Thoracic aorta (tissue), 2 donors: ENCODE measurements at places on chromosomes 16 and 17. TPM values are rescaled to one million over a fixed set of nuclear protein-coding genes. Genes with fewer than 3 reads are reported as not detected.

DNA sequence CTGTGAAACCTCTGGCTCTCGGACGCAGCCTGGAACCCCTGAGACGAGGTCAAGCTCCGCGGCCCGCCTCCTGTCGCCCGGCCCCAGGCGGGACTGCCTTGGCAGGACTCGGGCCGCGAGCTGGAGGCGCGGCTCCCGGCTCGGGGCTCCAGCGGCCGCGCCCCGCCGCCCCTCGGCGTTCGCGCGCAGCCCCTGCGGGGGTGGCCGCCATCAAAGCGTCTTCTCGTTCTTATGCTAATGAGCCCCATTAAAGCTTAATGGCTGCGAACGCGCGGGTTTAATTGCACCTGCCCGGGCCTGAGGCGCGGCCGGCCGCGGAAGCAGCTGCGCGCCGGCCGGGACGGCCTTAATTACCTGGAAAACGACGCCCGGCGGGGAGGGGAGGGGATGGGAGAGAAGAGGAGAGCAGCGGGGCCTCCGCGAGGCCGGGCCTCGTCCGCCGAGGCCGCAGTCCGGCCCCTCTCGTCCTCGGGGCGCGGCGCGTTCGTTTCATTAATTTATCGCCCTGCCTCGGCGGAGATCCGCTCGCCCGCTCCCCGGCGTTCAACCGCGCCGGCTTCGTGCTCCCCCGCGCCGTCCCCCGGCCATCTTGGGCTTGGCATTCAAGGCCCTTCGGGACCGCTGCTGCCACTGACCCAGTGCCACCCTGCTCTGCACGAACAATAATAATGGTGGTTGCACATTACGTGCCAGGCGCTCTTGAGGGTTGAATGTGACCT, 19.2 kb downstream of the RAI1 start:
- H3K4me3 ChIP-seq, result peak overlapping the region; percentile 67
- no peaks in the 10 kb centered on the region for H3K27me3 ChIP-seq

GRCh38 chr16:69396187-69397061, 10.6 kb upstream of the TERF2 start:
- no peaks in the 10 kb centered on the region for H3K36me3 ChIP-seq
- peak overlapping the region; percentile 10 for H3K4me3 ChIP-seq
- no peaks in the 10 kb centered on the region for H3K27me3 ChIP-seq
- H3K4me1 ChIP-seq, result peaks cover 22% of the 10 kb centered on the region
- peak overlapping the region; percentile 66 for H3K27ac ChIP-seq

GRCh38 chr16:77613095-77613494, 109.2 kb upstream of the NUDT7 start:
- no peak overlapping the region for H3K4me3 ChIP-seq
- H3K4me1 ChIP-seq, result peaks cover 10% of the 10 kb centered on the region
- no peaks in the 10 kb centered on the region for H3K36me3 ChIP-seq
- H3K27ac ChIP-seq, result no peak overlapping the region
- no peak for DNase-seq
- H3K27me3 ChIP-seq, result no peaks in the 10 kb centered on the region

DNA sequence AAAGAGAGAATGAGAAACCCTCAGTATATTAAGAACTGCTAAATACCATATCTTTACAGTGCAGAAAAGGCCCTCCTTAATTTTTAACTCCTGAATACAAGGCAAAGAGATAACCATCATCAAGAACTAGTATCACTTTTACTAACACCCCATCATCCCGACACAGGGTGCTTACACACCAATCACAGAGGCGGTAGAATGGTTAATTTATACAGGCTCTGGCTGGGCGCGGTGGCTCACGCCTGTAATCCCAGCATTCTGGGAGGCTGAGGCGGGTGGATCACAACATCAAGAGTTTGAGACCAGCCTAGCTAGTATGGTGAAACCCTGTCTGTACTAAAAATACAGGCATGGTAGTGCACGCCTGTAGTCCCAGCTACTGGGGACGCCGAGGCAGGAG, 4.2 kb downstream of the PSMD12 start:
- no peak for DNase-seq
- no peak overlapping the region for H3K27ac ChIP-seq
- H3K4me3 ChIP-seq, result no peak overlapping the region
- peaks cover 50% of the 10 kb centered on the region for H3K4me1 ChIP-seq
- peaks cover under 1% of the 10 kb centered on the region for H3K36me3 ChIP-seq

GRCh38 chr17:66904760-66905624, 59.5 kb upstream of the CACNG4 start:
- H3K27ac ChIP-seq, result peak overlapping the region; percentile 3
- H3K27me3 ChIP-seq, result no peaks in the 10 kb centered on the region
- no peaks in the 10 kb centered on the region for H3K4me1 ChIP-seq
- no peaks in the 10 kb centered on the region for H3K36me3 ChIP-seq

- H3K27me3 ChIP-seq, result no peaks in the 10 kb centered on the region
- peaks cover 36% of the 10 kb centered on the region for H3K4me1 ChIP-seq
- DNase-seq, result peak; percentile 48
- H3K4me3 ChIP-seq, result peak overlapping the region; percentile 6
These were observed 65.5 kb upstream of the CREBBP start for GRCh38 chr16:3945751-3946603.

GRCh38 chr16:82761858-82762257, 135.1 kb downstream of the CDH13 start:
- no peak for DNase-seq
- no peaks in the 10 kb centered on the region for H3K27me3 ChIP-seq
- H3K4me3 ChIP-seq, result peak overlapping the region; percentile 56

DNA sequence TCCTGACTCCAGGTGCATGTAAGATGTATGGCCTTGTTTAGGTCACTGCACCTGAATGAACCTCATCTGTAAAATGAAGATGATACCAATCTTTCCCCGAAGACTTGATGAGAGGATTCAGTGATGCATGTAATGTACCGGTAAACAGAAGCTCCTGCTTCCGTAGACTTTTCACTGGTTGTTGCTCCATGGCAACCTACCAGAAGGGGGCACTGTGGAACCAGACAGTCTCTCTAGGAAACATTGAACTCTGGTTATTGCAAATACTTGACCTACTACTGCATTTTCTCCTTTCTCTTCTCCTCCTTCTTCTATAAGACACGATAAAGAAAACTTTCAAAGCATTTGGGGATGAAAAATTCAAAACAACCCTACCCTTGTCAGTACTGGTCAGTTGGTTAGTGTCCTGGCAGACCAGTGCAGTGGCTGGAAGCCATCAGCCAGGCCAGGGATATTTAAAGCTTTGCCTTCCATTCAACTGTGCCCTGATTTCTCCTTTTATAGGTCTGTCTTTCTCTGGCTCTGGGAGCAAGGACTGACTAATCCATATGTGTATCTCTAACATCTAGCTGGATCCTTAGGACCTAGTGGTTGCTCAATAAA, 667.4 kb upstream of the SALL1 start:
- no peaks in the 10 kb centered on the region for H3K27me3 ChIP-seq
- no peak overlapping the region for H3K4me3 ChIP-seq
- no peak for DNase-seq
- H3K4me1 ChIP-seq, result no peaks in the 10 kb centered on the region
- H3K27ac ChIP-seq, result no peak overlapping the region

DNA sequence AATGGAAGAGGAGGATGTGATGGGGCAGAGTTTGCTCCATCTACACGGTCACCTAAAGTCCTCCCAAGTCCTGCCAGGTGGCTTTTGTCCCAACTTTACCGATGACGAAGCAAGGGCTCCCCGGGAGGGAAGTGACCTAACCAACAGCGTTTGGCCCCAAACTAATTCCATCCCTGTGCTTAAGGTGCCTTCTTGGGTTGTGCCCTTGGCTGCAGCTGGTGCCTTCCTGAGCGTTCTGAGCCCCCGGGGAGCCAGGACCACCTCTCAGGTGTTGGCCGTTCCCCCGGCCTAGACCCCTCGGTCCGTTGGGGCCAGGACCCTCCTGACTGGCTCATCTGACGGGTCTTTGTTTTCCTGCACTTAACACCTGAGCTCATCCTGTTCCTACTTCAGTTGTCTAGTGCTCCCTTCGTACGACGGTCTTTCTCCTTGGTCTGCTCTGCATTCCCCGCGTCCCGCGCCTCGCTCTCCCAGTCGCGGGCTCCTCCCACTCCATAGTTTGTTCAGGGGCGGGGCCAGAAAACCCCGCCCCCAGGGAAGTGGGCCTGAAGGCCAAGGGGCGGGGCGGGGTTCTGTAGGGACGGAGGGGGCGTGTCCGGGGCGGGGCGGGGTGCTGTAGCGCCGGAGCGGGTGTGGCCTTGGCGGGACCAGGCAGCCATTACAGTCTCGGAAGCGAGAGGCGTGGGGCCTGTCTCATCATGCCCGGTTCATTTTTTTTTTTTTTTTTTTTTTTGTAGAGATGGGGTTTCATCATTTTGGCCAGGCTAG, 822 bp upstream of the ZSCAN10 start:
- DNase-seq, result peak; percentile 65
- H3K36me3 ChIP-seq, result no peaks in the 10 kb centered on the region
- peaks cover 6% of the 10 kb centered on the region for H3K4me1 ChIP-seq
- no peak overlapping the region for H3K27ac ChIP-seq
- H3K27me3 ChIP-seq, result peaks cover 5% of the 10 kb centered on the region
- peak overlapping the region; percentile 62 for H3K4me3 ChIP-seq

DNA sequence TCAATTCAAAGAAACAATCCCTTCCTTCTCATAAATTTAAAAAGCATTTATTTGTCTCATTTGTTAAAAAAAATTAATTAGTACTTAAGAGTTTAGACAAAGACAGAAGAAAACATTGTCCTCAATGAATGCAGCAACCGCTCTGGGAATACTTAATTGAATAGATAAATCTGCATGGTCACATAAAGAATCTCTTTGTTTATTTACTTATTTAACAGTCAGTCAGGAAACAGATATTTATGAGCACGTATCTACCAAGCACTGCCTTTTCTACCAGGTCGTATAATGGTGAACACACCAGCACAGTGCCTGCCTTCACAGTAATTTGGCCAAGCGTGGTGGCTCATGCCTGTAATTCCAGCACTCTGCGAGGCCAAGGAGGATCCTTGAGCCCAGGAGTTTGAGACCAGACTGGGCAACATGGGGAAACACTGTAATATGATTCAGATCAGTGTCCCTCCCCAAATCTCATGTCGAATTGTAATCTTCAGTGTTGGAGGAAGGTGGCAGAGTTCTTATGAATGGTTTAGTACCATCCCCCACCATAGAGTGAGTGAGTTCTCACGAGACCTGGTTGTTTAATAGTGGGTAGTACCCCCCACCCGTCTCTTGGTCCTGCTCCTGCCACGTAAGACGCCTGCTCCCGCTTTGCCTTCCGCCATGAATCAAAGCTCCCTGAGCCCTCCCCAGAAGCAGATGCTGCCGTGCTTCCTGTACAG, 8.1 kb downstream of the WIPI1 start:
- no peak for DNase-seq
- H3K36me3 ChIP-seq, result peaks cover 34% of the 10 kb centered on the region
- H3K27ac ChIP-seq, result no peak overlapping the region
- no peak overlapping the region for H3K4me3 ChIP-seq
- no peaks in the 10 kb centered on the region for H3K27me3 ChIP-seq
- no peaks in the 10 kb centered on the region for H3K4me1 ChIP-seq

DNA sequence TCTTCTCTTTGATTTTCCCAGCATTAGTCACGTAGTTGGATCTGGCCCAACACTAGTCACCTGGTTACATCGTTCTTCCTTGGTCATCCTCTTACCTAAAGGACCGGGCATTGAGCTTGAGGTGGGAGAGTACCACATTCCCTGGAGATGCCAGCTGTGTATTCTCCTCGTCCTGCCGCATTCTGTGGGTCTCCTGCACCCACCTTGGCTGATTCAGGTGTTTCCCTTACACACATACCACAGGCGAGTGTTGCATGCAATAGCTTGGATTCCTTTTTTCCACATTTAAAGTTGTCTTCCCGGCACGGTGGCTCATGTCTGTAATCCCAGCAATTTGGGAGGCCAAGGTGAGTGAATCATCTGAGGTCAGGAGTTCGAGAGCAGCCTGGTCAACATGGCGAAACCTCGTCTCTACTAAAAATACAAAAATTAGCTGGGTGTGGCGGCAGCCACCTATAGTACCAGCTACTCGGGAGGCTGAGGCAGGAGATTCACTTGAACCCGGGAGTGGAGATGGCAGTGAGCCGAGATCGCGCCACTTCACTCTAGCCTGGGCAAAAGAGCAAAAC, 21.6 kb upstream of the CLEC18C start:
- DNase-seq, result no peak
- H3K27ac ChIP-seq, result no peak overlapping the region
- no peak overlapping the region for H3K4me3 ChIP-seq
- peaks cover 86% of the 10 kb centered on the region for H3K36me3 ChIP-seq

- H3K36me3 ChIP-seq, result no peaks in the 10 kb centered on the region
- peaks cover 38% of the 10 kb centered on the region for H3K4me1 ChIP-seq
- no peaks in the 10 kb centered on the region for H3K27me3 ChIP-seq
These were observed 2.4 kb upstream of the WDR90 start for GRCh38 chr16:646679-647172.

DNA sequence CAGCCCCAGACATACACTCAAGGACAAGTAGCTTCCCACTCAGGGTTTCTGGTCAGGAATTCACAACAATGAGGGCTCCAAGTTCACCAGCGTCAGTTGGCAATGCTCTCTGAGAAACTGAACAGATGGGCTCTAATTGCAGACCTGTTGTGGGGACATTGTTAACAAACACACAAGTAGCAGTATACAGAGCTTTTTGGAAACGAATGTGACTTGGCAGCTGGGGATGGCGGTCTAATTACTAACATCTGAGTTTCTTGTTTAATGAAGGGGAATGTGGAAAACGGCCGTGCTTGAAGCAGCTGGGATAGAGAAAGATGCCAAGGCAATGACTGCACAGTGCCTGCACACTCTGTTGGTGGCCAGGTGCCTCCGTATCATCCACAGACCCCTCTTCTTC, 316.1 kb upstream of the IRX3 start:
- H3K4me3 ChIP-seq, result no peak overlapping the region
- DNase-seq, result no peak
- H3K27me3 ChIP-seq, result no peaks in the 10 kb centered on the region
- no peak overlapping the region for H3K27ac ChIP-seq
- H3K4me1 ChIP-seq, result no peaks in the 10 kb centered on the region
- H3K36me3 ChIP-seq, result no peaks in the 10 kb centered on the region

GRCh38 chr16:87324411-87325275, 7.5 kb upstream of the C16orf95 start:
- peaks cover 15% of the 10 kb centered on the region for H3K36me3 ChIP-seq
- DNase-seq, result no peak
- no peaks in the 10 kb centered on the region for H3K27me3 ChIP-seq

DNA sequence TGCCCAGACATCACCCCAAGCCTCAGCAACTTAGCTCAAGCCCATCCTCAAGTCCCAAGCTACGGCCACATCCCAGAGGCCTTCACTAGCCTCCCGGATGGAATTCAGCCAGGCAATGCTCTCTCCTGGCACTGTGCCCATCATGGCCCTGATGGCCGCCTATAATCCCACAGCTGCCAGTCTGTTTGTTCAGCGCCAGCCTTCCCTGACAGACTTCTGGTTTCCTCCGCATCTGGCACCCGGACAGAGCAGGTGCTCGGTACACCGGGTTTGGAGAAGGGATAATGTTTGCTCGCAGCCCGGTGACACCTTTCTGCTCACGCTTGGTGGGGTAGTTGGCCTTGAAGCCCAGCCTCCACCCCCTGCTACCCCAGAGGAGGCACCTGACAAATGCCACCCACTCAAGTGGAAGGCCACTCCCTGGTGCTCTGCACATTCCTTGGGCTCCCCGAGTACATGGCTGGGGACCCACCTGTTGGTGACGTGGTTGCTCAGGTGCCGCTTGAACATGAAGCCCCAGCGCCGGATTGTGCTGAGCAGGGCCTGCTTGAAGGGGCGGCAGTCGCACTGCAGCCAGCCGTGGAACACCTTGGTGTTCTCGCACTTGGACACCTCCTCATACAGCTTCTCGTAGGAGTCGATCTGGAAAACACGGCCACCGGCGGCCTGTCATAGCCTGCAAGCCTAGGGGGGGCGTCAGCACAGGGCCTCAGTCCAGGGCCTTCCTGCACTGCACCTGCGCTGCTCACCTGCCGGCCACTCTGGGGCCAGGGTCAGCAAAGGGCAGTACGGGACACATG, 47.1 kb downstream of the DNAH17 start:
- H3K27ac ChIP-seq, result no peak overlapping the region
- no peak for DNase-seq
- no peaks in the 10 kb centered on the region for H3K36me3 ChIP-seq
- H3K4me1 ChIP-seq, result peaks cover 6% of the 10 kb centered on the region

The HBA2 gene
- total RNA-seq, result 433 TPM

The TOX3 gene
- total RNA-seq, result not detected

The SRCAP gene
- total RNA-seq, result 86.1 TPM

The CD7 gene
- total RNA-seq, result 3.5 TPM

The PSMD3 gene
- total RNA-seq, result 74.2 TPM
